ENCODE measurements at places on chromosomes 4 and X.

DNA sequence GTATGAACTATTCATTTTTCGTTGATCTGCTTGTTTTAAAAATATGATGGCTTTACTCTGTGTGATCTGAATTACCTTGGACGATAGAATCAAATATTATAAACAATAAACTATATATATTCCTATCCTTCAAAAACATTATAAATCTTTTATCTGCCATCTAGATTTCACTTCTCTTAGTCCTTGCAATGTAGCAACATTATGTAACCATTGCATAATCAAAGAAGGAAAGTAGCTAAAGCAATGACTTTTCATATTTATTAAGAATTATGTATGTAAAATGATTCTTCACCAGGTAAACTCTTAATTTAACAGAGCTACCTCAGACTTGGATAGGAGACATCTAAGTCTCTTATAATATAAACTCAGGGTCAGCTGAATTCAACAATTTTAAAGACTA is 210.5 kb downstream of the ADAMTS3 start:
- no peak for DNase-seq

DNA sequence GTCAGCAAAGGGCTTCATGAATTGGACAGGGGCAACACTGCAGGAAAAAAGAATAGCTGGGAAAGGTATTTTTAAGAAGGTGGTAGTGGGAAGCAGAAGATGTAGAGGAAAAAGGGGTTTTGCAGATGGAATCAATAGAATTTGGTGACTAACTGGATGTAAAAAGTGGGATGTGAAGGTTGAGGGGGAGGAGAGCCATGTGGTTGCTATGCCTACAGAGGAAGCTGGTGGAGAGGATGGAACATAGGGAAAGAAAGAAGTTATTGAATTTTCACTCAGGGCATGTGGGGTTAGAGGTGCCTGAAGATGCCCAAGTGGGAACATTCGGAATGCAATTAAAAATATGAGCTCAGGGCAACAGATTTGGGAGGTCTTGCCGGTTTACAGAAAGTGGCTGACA is 33.0 kb downstream of the REELD1 start:
- DNase-seq = no peak

GRCh38 chrX:42443267-42443666 is 334.7 kb downstream of the PPP1R2C start:
- no peak for DNase-seq

- no peak for DNase-seq
Observed at GRCh38 chrX:107902721-107903120, 77.1 kb downstream of the MID2 start.

Measured in H1 (cell line).